ENCODE measurements at places on chromosomes 4 and X.
A peak's percentile ranks its signal among the peaks of the same experiment; 100 is the strongest.

DNA sequence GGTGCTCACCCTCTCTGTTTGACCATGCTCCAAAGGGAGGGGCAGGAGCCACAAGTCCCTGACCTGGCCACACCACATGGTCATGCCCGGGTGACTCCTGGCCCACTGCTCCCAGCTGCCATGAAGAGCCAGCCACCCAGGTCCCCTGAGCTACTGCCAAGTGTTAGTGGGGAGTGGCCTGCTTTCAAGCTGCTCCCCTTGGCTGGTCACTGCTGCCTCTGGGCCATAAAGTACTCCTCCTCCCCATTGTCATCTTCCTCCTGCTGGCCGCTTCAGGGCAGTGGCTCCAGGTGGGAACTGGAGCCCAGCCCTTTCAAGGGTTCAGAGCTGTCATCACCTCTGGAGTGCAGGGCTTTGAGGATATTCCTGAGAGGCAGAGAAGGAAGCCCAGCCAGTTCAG, 27.3 kb upstream of the RBBP7 start:
- DNase-seq, result no peak

DNA sequence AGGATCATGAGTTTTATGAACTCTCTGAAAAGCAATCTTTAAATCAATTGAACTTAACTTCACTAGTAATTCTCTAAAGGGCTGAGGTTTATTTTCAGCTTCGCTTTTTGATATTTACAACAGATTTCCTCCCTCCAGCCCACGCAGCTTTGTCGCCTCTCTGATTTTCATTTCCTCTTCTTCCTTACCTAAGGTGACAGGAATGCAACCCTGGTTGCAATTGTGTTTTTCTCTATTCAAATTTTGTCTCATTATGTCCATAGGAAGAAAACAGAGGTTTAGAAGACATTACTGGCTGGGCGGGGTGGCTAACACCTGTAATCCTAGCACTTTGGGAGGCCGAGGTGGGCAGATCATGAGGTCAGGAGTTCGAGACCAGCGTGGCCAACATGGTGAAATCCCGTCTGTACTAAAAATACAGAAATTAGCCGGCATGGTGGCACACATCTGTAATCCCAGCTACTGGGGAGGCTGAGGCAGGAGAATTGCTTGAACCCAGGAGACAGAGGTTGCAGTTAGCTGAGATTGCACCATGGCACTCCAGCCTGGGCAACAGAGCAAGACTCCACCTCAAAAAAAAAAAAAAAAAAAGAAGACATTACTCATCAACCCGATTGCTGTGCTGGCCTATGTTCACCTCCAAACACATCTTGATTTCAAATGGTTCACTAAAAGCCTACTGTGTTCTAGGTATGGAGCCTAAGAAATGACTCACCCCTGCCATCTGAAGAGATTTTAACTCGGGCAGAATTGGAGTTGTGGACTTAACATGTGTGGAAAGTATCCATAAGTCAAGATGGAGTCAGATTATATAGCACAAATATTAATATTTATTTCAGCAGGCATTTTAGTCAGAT, 36.8 kb downstream of the VSIG4 start:
- DNase-seq, result peak; percentile 48

DNA sequence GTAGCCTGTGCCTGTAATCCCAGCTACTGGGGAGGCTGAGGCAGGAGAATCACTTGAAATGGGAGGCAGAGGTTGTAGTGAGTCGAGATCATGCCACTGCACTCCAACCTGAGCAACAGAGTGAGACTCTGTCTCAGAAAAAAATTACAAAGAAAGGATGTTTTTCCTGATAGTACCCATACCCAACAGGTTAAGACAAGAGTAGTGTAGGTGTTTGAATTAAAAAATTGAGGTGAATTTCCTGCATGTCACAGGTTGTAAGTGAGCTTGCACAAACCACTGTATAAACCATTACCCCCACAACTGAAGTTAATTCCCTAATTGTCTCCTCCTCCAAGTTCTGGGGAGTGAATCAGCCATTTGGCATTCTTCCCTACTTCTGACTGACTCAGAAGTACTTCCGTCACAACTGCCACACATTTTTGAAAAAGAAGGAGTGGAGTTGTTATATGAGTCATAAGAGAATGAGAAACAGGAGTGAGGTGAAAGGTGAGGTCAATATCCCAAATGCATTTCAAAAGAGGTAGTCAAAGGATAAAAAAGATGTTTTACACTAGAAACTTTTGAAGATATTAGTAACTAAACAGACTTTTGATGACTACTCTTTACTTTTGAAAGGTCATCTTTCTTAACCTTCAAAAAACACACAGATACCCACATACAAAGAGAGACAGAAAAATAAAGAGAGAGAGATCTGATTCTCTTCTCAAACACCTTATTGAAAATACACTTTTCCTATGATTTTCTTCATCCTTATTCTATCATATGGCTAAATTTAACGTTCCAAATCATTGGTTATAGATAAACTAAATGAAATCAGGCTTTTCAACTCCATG, 134.5 kb downstream of the BTC start:
- DNase-seq, result no peak

DNA sequence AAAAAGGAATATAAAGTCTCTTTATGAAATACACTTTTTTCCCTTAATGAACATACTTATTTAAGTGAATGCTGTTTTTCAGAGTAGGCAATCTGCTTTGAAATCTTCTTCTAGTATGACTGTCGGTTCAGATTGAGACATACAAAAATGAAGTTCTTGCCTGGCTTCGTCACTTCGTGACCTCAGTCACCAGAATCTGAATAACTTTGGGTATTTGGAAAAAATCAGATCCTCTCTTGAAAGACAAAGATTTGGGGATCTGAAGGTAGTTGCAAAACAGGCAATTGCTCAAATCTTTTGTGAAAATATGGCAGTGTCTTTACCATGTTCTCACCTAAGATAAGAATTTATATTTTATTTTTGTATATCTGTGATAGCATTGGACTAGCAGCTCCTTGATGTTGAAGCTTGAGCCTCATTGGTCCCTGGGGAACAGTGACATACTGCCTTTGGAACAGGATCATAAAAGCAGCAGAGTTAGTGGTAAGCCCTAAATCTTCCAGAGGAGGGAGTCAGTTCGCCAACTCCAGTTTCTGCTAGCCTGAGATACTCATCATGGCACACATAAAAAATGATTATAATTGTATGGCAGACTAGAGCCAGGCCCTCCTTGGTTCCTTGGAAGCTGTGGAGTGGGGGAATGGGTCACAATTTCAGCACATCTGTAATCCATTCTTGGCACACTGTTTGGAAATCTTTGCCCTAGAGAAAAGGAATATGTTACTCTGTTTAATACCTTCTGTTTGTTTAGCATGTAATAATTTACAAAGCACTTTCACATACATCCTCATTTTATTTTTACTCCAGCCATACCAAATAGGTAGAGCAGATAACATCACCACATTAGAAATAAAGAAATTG, 5.0 kb downstream of the ARFIP1 start:
- no peak for DNase-seq

DNA sequence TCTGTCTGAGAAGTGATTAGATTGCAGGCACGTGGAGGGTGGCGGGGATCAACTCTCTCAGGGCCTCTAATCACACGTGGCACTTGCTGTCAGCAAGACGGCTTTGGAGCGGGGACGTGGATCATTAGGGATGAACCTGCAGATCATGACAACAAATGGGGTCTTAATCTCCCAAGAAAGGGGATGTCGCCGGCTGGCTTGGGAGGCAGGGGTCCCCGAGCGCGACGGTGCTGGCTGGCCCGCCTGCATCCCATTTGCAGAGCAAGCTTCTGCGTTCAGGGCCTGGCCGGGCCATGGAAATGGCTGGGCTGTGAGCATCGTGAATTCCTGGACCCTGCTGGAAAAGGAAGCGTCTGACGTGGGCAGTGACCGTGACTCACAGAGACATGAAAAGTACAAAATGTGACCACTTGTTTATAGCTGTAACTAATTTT, 85.1 kb upstream of the SHOX start:
- no peak for DNase-seq

DNA sequence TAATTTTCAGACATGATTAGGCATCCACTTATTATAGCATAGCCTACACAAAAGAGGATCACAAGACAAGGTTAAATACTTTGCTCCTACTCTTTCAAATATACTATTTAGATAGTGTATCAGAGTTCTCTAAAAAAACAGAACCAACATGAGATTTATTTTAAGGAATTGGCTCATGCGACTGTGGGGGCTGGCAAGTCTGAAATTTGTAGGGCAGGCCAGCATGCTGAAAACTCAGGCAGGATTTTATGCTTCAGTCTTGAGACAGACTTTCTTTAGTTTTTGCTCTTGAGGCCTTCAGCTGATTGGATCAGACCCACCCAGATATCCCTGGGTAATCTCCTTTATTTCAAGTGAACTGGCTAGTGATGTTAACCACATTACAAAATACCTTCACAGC, 169.5 kb downstream of the MAML3 start:
- DNase-seq, result no peak

DNA sequence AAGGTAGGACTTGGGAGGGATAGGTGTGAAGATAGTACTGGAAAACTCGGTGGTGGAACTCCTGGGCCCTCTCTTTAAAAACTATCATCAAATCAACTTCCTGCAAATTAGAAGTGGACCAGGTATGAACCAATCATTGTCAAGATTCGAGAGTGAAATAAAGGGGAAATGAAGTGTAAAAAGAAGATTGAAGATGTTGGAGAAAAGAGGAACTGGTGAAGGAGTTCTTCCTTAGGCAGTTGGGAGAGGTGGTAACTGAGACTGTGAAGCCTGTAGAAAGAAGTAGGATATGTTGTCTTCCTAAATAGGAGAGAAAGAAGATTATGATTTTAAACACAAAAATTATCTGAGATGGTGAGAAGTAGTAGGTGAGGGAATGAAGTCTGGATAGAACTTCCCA, 212.2 kb downstream of the PPP1R2C start:
- no peak for DNase-seq

DNA sequence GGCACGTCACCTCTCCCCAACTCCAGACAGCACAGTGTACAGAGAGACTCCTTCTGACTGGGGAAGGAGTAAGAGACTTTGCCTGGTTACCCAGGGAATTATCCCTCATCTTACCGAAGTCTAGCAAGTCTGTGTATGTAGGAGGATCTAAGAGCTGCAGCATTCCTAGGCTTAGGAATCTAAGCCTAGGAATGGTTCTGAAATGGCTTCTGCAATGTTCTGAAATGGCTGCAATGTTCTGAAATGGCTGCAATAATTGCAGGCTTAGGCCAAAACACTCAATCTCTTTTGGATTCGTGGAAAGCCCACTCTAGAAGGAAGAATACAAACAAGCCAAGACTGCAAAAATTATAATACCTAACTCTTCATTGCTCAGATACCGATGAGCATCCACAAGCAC, 106.4 kb downstream of the SCLT1 start:
- no peak for DNase-seq

GRCh38 chr4:52051213-52051614, at the start of gene SPATA18:
SPATA18 (plus strand) TSS chr4:52051304; CDS start chr4:52051705, 401 bp downstream.
- DNase-seq, result no peak

- DNase-seq, result no peak
Observed at GRCh38 chr4:100428051-100428450, 89.8 kb downstream of the EMCN start.

- no peak for DNase-seq
Observed at GRCh38 chr4:85952972-85953650, 406.7 kb downstream of the MAPK10 start.

GRCh38 chr4:146256328-146256727, 42.0 kb downstream of the REELD1 start:
- no peak for DNase-seq

DNA sequence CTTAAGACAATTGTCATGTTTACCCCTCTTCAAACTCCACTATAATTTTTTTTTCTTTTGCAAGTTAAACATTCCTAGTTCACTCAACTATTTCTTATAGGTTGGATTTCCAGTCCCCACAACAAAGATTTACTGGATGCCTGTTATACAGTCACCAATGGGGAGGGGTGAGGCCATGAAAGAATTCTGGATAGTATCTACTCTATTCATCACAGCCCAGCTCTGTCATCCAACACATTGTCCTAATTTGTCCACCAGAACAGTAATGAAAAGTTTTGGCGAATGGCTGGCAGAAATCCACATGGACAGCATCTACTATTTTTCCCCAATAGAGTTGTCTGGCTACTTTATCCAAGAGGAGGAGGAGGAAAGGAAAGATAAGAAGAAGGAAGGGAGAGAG, 192.7 kb upstream of the S100G start:
- DNase-seq, result no peak

DNA sequence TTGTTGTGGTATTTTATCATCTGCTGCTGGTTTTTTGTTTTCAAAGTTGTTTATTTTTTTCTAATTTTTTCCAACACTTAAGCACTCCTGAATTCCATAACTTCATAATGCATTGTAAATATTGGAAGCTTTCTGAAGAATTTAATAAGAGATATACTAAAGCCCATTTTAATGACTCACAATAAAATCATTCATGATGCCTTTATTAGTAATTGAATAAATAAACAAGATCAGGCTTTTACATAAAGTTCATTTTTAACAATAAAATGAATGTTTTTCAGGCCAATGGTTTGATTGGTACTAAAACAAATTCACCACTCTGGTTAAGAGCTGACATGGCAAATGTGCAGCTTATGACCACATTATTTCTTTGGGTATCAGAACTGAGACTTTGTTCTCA, 408.2 kb upstream of the SMIM31 start:
- DNase-seq, result no peak

DNA sequence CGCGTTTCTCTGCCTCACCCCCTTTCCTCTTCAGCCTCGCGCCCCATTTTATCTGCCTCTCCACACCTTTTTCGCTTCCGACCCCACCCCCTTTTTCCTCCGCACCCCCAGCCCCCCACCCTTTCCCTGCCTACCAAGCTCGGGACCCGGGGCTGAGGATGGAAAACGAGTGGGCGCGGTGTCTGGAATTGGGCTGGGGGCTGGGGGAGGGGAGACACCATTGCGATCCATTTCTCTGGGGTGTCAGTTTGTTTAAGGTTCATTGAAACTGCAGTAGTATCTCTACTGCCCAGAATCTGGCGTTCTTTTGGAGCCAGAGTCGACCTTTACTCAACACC, 707 bp downstream of the SLC9A6 start:
- DNase-seq, result no peak

GRCh38 chr4:15037923-15038541, 35.8 kb downstream of the CPEB2 start:
- no peak for DNase-seq

GRCh38 chrX:140822184-140822583, 112.6 kb downstream of the LINC00632 start:
- no peak for DNase-seq

DNA sequence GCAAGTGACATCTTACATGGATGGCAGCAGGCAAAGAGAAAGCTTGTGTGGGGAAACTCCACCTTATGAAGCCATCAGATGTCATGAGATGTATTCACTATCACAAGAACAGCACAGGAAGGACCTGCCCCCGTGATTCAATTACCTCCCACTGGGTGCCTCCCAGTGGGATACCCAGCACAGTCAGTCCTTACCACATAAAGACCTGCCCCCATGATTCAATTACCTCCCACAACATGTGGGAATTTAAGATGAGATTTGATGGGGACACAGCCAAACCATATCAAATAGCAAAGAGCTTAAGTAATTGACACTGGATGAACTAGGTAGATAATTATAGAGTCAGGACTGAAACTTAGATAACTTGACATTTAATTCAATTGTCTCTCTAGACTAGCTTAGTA, 85.6 kb downstream of the SLIT2 start:
- DNase-seq, result no peak
